LoVo (cell line): ENCODE measurements at places on chromosomes 1 and 21.
A peak's percentile ranks its signal among the peaks of the same experiment; 100 is the strongest.

DNA sequence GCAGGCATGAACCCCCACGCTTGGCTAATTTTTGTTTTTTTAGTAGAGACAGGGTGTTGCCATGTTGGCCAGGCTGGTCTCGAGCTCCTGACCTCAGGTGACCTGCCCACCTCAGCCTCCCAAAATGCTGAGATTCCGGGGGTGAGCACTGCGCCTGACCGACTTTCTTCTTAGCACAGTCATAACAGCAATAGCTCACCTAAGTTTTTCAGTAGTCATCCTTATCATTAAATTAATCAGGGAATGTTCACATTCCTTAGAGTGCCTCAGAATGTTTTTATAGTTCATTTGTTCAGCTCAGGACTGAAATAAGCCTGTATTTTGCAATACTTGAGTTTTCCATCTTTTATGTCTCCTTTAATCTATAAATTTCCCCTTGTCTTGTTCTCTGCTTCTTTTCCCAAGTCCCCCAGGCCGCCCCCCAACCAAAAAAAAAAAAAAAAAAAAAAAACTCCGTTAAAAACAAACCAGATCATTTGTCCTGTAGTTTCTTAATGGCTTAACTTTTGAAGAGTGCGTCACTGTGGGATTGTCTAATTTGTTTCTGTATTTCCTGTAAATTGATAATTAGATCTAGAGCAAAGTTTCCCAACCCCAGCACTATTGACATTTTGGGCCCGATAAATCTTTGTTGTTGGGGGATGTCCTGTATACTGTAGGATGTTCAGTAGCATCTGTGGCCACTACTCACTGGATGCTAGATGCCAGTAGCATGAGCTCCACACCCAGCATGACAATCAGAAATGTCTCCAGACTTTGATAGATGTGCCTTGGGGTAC, 120.7 kb downstream of the ITSN1 start:
- DNase-seq = no peak

DNA sequence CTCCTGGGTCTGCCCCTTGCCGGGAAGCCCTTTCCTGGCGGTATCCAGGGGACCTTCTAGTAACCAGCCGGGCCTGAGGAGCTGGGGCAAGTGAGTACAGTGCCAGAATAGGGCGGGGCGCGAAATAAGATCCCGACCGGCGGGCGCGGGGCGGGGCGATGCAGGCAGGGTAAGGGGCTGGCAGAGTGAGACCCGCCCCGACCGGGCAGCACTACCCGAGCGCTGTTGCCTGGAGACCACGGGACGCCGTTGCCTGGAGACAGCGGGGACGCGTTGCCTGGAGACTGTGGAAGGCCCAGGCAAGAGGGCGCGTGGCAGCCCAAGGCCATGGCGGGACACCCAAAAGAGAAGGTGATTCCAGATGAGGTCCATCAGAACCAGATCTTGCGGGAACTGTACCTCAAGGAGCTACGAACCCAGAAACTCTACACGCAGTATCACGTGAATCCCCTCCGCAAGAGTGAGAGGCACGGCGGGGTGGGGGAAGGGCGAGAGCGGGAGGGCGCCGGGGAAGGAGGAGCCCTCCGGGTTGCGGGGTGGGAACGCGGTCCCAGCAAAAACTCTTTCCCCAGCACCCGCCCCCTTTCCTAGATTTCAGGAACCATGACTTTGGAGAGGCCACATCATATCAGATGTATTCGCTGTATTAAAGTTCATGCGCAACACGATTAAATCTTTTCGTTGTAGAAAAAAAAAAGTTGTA, 24.3 kb downstream of the EBNA1BP2 start:
- no peak for DNase-seq

DNA sequence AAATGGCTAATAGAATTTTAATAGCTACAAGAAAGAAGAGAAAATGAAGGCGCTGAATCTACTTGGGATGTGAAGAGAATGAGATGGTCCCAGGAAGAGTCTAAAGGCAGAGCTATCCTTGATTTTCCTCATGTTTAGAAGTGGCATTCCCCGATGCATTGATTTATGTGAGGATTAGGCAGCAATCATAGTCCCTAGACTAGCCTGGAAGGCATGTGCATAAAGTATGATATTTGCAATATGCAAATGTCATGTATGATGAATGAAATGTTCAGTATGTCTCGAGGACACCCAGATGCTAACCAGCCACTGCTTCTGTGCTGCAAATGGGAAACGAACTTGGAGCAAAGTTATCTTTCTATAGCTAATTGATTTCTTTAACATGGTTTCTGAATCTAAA, 641.5 kb upstream of the PLXNA2 start:
- DNase-seq = no peak

- DNase-seq = peak; percentile 75
These were observed 31.6 kb downstream of the SOX13 start for GRCh38 chr1:204104331-204105130.

DNA sequence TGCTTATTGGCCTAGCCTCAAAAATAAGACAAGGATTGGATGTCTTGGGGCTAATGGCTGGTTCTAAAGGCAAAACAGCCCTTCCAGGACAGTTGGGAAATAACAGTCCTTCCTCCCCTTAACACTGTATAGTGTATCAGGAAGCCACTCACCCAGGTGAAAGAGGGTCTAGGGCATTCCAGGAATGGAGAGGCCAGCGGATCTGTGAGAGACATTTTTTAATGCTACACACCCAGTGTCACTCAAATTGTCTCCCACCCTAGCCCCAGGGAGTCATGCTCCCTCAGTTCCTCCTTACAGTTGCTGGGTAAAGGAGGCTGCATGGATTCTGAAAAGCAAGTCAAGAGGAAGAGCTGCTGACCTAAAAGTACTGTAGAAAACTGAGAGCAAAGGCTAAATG, 24.1 kb upstream of the EXO1 start:
- no peak for DNase-seq

- no peak for DNase-seq
These were observed 10.4 kb downstream of the PPP2R5A start for GRCh38 chr1:212295579-212295978.

DNA sequence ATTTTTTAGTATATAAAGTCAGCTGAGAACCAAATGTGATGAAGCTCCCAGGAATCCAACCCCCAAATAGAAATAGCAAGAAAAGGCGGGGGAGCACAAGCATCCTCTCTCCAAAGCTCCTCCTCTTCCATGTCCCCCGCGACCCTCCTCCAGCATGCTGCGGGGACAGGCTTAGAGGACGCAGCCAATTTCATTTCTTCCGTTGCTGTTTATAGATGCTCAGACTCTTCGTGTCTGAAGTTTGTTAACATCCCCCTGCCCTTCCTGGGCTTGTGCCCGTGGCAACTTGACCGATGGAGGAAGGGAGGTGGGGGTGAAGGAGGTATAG, 754 bp upstream of the NPPA start:
- no peak for DNase-seq

- no peak for DNase-seq
These were observed 108.1 kb downstream of the SLC44A5 start for GRCh38 chr1:75502776-75503175.

GRCh38 chr21:28233536-28234220, 759.0 kb downstream of the LTN1 start:
- DNase-seq = no peak

DNA sequence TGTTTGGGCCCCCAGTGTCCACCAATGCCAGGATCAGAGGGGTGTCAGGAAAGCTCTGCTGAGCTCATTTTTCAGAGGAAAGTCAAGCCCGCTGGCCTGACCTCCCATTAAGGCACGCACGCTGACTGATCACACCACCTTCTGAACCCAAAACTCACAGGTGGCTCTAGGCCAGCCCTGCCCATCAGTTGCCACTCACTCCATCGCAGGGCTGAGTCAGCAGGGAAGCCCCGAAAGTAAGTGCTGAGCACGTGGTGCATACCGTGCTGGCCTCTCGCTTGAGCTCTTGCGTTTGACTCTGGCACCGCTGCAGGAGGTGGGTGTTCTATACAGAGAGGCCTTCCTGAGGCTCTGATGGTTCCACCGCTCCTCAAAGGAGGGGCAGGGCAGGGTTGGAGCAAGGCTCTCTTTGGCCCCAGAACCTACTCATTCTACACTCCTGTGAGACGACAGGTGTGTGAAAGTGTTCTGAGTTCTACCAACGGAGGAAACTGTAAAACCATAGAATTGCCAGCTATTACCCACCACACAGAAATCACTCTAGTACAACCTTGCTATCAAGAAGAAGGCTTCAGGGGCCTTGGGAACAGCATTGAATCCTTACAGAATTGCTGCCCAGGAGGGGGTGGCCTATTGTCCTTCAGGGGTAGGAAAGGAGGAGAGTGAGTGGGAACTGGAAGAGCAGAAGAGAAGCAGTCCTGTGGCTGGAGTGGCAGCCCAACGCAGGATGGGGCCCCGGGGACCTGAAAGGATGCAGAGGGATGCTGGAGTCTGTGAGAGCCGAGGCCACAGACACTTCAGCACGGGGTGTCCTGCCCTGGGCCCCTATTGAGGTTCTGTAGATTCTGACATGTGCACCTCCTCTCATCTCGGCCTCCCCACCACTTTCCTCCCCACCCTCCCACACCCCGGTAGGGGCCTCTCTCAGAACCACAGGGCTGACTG, 214.7 kb upstream of the EDN2 start:
- DNase-seq = no peak

GRCh38 chr1:233679030-233679429, 65.1 kb downstream of the KCNK1 start:
- DNase-seq = no peak

DNA sequence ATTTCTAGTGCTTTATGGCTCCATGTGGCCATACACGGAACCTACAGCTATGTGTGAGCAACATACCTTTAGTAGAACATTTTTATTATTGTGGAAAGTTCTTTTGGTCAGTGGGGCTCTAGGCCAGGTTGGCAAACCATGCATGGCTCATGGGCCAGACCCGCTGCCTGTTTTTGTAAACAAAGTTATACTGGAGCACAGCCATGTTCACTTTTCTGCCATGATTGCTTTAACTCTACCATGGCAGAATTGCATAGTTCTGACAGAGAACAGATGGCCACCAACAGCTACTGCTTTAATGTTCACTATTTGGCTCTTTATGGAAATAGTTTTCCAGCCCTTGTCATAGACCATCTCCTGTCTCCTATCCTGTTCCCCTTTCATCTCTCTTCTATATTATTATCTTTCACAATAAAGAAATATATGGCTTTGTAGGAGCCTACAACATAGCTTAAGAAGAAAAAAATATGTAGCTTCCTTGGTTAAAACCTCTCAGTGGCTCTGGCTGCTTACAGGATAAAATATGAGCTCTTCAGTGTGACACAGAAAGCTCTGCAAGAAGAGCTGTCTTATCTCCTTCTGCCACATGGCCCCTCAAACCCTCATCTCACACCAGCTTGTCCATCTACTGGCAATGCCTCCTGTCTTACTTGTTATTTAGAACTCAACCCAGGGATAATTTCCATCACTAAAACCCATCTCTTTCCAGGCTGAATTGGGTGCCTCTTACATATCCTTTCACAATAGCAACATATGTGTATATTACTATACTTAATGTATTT, 54.6 kb upstream of the RWDD3 start:
- DNase-seq = no peak

GRCh38 chr1:55702064-55702463, 486.9 kb upstream of the USP24 start:
- DNase-seq = peak; percentile 37

DNA sequence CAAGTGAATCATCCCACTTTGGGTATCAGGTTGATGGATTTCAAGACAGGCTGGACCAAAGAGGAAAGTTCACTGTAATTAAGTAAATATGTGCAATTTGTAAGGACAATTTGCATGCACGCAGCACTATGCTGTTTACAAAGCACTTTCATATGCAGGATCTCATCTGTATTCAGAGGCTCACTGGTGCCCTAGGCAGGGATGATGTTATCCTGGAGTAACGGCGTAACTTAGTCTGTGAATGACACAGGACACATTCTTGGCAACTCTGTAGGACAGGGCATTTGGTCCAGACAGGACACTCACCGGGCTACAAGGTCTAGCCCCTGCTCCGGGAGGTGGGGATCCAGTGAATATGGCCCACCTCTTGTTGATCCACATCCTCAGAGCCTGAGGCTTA, 365.4 kb upstream of the DUSP10 start:
- no peak for DNase-seq

DNA sequence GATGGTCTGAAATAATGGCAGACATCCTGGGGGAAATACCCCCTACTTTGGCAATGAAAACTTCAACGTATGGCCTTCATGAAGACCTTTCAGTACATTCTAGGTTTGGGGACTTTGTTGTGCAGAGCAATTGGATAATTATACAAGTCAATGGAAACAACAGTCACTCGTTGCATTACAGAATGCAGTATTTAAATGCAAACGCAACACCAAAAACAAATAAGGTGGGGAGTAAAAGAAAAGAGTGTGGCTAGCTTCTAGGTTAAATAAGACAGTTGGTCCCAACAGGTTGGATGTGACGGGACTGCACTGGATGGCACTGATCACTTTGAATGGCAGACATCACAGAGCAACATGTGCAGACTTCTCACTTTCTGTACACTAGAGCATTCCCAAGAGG, 358.3 kb upstream of the GREM2 start:
- no peak for DNase-seq

DNA sequence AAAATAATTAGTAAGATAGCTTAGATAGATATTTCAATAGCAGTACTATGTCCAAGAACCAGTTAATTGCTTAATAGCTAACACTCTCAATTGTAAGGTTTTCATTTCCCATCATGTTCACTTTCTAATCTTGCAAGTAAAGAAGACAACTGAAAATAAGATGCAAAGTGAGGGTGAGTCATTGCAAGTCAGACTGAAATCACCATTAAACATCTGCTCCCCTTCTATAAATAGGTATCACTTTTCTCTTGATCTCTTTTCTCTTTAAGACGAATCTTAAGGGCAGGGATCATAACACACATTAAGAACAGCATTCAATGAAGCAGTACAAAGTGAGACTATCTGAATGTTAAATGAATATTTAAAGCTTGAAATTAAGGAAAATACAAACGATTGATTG, 40.4 kb downstream of the UBR4 start:
- DNase-seq = no peak

- no peak for DNase-seq
These were observed 14.7 kb upstream of the PTP4A2 start for GRCh38 chr1:31952825-31953220.

DNA sequence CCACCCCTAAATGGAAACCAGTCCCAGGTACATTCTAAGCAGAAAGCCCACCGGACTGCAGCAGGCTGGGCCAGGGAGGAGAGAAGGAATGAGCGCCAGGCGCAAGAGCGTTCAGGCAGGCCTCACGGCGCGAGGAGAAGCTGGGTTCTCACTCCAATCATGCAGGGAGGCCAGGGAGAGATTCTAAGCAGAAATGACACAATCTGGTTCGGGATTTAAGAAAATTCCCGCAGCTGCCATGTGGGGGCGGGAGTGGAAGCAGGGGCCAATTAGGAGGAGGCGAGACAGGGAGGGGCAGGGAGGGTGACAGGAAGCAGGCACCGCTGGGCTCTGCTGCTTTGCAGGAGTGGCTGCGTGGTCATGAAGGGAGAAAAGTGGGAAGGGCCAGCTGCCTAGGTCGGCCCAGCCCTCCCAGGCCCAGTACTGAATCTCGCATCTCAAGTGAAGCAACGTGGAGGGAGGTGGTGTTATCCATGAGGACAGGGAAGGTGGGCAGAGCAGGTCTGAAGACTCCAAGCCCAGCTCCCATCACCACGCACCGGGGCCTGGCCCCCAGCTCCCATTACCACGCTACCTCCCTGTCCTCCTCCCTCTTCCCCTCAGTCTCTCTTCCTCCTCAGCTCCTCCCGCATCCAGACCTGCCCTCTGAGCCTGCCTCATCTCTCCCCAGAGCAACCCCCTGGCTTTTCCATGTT, 11.8 kb downstream of the NPHP4 start:
- DNase-seq = no peak

- no peak for DNase-seq
These were observed 31.9 kb downstream of the UBE4B start for GRCh38 chr1:10064416-10065343.

GRCh38 chr1:58575551-58576324, 1.3 kb downstream of the TACSTD2 start:
- DNase-seq = no peak

- no peak for DNase-seq
These were observed 16.0 kb downstream of the TNFSF4 start for GRCh38 chr1:173191011-173191705.
